CD4-positive, alpha-beta T cell treated with Interleukin-4 for 4 hours (primary cell): ENCODE measurements at places on chromosomes 7 and 10.

GRCh38 chr7:106891548-106892410 is 26.7 kb downstream of the PIK3CG start:
- no peak for DNase-seq

- no peak for DNase-seq
Measured at GRCh38 chr10:53161231-53161630, 388.6 kb upstream of the MBL2 start.

DNA sequence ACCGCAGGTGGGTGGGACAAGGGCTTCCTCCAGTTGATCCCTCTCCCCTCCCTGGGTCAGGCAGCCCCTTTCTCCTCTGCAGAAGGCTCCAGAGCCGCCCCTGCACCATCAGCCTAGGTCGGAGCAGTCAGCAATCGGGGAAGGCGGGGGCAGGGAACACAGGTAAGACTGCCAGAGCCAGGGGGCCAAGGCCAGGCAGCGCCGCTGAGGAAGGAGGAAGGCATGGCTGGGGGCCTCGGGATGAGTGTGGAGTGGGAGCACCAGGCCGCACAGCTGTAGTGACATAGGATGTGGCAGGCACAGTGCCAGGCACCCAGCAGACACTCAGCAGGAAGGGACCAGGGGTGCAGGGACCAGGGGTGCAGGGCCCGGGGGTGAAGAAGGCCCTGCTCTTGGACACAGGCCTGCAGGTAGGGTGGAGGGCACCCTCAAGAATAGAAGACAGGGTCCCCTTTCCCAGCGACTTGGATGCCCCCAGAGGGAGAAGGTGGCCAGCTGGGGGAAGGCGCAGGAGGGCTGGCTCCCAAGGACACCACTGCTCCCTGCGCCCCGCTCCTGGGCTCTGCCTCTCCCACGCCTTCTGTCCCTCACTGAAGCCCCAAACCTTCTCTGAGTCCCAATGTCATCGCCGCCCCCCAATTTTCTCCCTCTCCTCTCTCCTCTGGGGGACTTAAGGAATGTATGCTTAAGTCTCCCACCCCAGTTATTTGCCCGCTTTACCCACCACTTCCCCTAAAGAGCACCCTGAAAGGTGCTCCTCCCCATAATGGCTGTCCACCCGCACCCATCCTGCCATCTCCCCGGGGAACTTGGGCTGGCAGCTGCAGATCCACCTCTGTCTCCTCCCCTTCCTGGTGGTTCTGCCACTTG is 38.5 kb downstream of the CAMK2B start:
- DNase-seq: no peak

DNA sequence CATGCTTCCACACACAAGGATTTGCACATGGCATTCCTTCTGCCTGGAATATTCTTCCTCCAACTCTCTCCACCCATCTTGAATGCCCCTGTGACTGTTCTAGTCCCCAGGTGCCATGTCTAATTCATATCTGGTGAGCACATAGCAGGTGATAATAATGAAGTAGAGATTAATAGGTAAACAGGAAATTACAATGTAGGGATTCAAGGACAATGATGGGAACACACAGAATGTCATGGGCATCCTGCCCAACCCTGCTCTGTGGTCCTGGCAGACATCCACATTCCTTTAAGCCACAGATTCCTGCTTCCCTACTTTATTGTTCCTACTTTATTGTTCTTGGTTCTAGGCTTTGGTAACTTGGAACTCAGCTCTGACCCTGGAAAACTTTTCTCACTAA is 115.8 kb downstream of the THSD7A start:
- no peak for DNase-seq

GRCh38 chr7:105141068-105141467 is 127.1 kb downstream of the KMT2E start:
- no peak for DNase-seq

- no peak for DNase-seq
Measured at GRCh38 chr10:788796-789748, 99.6 kb upstream of the DIP2C start.
